ENCODE measurements at places on chromosomes 5 and 9.

DNA sequence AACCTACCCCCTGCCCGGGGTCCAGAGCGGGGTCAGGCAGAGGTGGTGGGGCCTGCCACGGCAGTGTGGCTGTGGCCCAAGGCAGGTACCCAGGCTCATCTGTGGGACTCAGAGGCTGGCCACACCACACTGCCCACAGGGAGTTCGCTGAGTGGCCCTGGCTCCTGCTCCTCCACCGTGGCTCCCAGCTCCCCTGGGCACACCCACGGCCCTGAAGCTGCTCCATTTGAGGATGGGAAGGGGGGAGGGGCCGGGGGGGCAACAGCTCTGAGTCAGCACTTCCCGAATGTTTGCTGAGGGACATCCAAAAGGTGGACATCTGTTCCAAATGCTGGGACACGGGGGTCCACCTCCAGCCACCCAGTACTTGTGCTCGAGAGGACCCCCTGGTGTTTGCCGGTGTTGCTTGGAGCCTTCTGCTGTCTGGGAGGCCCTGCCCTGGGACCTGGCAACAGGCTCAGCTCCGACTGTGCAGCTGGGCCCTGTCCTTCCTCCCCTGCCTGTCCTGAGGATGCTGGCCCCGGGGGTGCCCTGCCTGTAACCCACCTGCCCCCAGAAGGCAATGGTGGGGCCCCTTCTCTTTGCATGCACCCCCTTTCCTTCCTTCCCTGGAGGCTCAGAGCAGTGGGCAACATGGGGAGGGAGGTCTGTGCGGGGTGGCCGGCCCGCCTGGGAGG lies 2.5 kb upstream of the NRARP start:
- H3K27me3 ChIP-seq, result peaks cover 14% of the 10 kb centered on the region
- no peak overlapping the region for H3K27ac ChIP-seq
- H3K4me1 ChIP-seq, result peaks cover 33% of the 10 kb centered on the region
- no peaks in the 10 kb centered on the region for H3K36me3 ChIP-seq
- DNase-seq, result no peak
- H3K4me3 ChIP-seq, result no peak overlapping the region

DNA sequence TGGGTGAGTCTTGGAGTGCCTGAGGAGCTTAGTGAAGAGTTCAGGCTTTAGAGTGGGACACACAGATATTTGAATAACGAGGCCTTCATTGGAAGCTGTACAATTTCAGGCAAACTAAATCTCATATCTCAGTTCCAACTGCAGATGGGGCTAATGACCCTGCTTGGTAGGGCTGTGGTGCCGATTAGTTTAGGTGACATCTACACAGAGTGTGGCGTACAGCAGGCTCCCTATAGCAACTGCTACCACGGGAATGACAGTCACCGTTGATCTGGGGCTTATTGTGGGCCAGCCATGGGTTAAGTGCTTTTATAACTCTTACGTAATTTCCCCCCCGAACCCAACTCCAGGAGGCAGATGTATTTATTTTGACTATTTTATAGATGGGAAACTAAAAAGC lies 70.8 kb downstream of the FAT2 start:
- no peak for DNase-seq
- H3K4me3 ChIP-seq, result no peak overlapping the region
- H3K36me3 ChIP-seq, result no peaks in the 10 kb centered on the region
- H3K27ac ChIP-seq, result no peak overlapping the region

DNA sequence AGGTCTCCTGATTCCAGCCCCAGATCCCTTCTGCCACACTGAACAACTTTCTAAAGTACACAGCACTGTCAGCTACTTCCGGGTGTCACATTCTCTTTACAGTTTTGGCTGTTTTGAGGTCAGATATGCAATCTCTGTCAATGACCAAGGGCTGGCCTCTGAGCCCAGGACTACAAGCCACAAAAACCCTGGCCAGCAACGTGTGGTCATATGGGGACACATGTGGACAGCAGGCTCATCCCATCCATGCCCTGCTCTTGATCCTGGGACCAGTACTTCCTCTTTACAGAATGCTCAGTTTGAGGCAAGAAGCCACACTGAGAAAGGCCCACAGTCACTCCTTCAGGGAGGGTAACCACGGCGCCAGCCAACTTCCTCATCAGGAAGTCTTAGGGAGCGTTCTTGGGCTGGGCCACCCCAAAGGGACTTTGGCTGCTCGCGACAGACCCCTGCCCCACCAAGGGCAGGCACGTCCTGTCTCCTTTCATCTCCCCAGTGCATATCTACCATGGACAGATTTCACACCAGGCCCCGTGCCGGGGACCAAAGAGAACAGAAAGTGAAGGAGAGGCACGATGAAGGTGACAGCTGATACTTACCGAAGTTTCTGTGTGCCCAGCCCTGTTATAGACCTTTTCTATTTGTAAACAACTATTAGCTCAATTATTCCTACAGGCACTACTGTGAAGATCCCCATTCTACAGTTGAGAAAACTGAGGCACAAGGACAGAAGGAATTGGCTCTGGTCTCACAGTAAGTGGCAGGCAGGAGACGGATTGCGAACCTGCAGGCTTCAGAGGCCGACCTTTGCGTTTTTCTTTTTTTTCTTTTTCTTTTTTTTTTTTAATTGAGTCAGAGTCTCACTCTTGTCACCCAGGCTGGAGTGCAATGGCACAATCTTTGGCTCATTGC lies 37.3 kb downstream of the STK10 start:
- peaks cover 27% of the 10 kb centered on the region for H3K4me1 ChIP-seq
- no peak overlapping the region for H3K27ac ChIP-seq
- peaks cover 53% of the 10 kb centered on the region for H3K36me3 ChIP-seq
- DNase-seq, result peak; percentile 39

DNA sequence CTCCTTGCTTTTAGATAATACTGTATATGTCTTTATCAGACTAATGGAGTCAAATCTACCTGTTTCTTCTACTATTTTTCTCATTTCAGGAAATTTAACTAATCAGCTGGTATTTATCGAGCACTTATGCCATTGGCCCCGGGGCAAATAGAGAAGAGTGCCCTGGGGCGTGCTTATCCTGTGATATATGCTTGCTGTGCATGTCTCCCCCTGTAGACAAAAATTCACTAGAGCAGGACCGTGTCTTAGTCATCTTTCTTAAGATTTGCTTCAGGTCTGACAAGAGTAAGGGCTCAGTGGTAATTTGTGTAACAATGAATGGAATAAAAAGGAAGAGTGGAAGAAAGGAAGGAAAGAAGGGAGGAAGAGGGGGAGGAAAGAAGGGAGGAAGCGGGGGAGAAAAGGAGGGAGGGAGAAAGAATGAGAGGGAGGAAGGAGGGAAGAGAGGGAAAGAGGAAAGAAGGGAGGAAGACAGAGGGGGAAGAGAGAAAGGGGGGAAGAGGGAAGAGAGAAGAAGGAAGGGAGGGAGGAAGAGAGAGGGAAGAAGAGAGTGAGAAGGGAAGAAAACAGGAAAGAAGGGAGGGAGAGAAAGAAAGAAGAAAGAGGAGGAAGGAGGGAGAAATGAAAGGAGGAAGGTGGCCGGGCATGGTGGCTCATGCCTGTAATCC lies 295.7 kb upstream of the PANK3 start:
- no peaks in the 10 kb centered on the region for H3K27me3 ChIP-seq
- DNase-seq, result peak; percentile 23
- H3K36me3 ChIP-seq, result no peaks in the 10 kb centered on the region
- no peak overlapping the region for H3K4me3 ChIP-seq
- H3K4me1 ChIP-seq, result no peaks in the 10 kb centered on the region

- H3K27me3 ChIP-seq, result no peaks in the 10 kb centered on the region
- no peaks in the 10 kb centered on the region for H3K36me3 ChIP-seq
- no peaks in the 10 kb centered on the region for H3K4me1 ChIP-seq
- no peak for DNase-seq
- no peak overlapping the region for H3K4me3 ChIP-seq
Measured at GRCh38 chr5:62701036-62701435, 122.4 kb downstream of the LRRC70 start.

GRCh38 chr9:73166468-73166867 lies 14.8 kb downstream of the ANXA1 start:
- DNase-seq, result no peak
- peaks cover 6% of the 10 kb centered on the region for H3K36me3 ChIP-seq
- H3K27ac ChIP-seq, result no peak overlapping the region
- no peak overlapping the region for H3K4me3 ChIP-seq

DNA sequence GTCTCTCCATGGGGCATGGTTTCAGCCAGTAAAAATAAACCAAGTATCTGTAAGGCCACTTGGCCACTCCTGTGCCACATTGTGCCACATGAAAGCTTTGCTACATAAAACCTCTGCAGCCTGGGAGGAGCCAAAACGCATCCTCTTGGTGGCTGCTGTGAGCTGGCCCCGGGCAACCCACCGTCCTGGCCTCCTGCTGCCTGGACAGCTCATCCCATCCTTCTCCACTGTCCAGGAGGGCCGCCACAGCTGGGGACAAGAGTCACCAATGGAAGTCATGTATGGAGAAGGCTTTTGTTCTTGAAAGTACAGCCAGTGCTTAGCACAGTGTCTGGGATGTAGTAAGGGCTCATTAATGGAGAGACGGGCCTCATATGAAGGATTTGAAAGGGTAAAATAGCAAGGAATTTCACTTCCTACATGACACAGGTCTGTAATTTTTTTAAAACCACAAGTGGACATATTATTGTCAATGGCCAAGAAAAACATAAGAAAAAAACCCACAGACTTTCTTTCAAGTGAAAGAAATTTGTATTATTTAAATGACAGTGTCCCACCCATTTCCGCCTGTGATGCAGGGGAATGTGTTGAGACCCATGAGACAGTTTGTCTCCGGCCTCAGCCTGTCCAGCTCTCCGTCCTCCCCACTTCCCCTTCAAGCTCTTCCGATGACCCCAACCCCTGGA lies 6.6 kb downstream of the PTGES start:
- no peak overlapping the region for H3K4me3 ChIP-seq
- H3K27ac ChIP-seq, result no peak overlapping the region
- no peaks in the 10 kb centered on the region for H3K27me3 ChIP-seq
- H3K4me1 ChIP-seq, result peaks cover 14% of the 10 kb centered on the region
- peaks cover 72% of the 10 kb centered on the region for H3K36me3 ChIP-seq

- H3K4me1 ChIP-seq, result no peaks in the 10 kb centered on the region
- peaks cover 36% of the 10 kb centered on the region for H3K27me3 ChIP-seq
- DNase-seq, result peak; percentile 41
- H3K27ac ChIP-seq, result no peak overlapping the region
- no peaks in the 10 kb centered on the region for H3K36me3 ChIP-seq
Measured at GRCh38 chr5:172541099-172541772, 86.9 kb upstream of the SH3PXD2B start.

DNA sequence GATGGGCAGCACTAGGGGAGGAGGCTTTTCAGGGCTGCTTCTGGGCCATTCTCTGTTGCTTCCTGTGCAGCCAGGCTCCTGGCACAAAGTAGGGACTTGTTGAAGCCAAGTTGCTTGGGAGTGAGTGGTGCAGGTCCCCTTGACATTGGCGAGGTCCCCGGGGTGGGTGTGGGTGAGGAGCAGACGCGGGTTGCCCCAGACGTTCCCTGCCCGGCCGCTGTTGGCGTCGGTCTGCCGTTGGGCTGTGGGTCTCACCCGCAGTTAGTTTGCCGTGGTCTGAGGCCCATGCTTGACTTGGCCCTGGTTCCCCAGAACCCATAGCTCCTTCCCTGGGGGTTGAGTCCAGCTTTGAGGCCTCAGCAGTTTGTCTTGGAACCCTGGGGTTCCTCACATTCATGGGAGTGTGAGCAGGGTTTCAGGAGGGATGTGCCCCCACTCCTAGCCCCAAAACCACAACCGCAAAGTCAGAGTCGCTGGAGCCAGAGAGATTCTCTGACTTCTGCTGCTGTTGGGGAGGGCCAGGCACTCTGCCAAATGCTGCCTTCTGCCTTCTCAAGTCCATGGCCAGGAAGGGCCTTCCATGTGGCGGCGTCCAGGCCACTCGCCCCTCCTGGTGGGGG lies 77.5 kb downstream of the RXRA start:
- no peak overlapping the region for H3K27ac ChIP-seq
- H3K36me3 ChIP-seq, result peaks cover 12% of the 10 kb centered on the region
- DNase-seq, result peak; percentile 39
- no peaks in the 10 kb centered on the region for H3K27me3 ChIP-seq

GRCh38 chr5:111983459-111983858 lies 226.5 kb upstream of the NREP start:
- H3K27me3 ChIP-seq, result no peaks in the 10 kb centered on the region
- H3K4me1 ChIP-seq, result peaks cover 1% of the 10 kb centered on the region
- H3K4me3 ChIP-seq, result no peak overlapping the region
- no peaks in the 10 kb centered on the region for H3K36me3 ChIP-seq

DNA sequence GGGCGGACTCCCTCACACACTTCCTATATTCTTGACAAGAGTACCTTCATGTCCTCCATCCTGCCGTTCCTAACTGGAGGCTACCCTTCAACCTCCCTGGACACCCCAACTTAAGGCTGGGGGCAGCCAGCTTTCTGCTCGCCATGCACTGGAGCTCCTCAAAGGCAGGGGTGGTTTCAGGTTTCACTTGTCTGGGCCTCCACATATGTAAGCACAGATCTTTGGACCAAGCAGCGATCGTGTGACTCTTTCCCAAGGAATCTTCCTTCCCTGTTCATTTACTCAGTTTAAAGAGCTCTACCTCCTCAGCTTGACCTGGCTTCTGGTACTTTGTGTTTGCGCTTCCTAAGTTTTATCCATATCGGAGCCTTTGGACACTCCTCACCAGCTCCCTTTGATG lies 34.2 kb upstream of the TRPC7 start:
- no peak overlapping the region for H3K27ac ChIP-seq
- H3K27me3 ChIP-seq, result peaks cover 13% of the 10 kb centered on the region
- no peak overlapping the region for H3K4me3 ChIP-seq
- no peaks in the 10 kb centered on the region for H3K4me1 ChIP-seq
- no peak for DNase-seq

DNA sequence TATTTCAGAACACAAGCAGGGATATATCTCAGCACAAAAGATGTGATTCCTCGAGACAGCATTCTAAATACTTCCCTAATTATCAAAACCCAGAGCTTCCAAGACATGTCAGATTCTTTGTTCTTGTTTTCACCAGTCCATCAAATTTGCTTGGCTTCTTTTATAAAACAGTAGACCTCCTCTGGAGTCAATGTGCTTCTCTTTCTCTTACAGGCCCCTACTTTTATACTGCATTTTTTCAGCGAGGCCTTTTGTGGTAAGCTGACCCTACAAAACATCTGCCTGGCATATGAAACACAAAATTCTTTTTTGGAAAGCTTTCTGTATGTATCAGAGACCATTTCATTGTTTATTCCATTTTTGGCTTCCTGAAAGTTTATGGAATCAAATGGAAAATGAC lies 81.8 kb downstream of the ARSB start:
- H3K27me3 ChIP-seq, result no peaks in the 10 kb centered on the region
- peaks cover 9% of the 10 kb centered on the region for H3K4me1 ChIP-seq
- no peak for DNase-seq
- H3K36me3 ChIP-seq, result no peaks in the 10 kb centered on the region
- H3K27ac ChIP-seq, result no peak overlapping the region

DNA sequence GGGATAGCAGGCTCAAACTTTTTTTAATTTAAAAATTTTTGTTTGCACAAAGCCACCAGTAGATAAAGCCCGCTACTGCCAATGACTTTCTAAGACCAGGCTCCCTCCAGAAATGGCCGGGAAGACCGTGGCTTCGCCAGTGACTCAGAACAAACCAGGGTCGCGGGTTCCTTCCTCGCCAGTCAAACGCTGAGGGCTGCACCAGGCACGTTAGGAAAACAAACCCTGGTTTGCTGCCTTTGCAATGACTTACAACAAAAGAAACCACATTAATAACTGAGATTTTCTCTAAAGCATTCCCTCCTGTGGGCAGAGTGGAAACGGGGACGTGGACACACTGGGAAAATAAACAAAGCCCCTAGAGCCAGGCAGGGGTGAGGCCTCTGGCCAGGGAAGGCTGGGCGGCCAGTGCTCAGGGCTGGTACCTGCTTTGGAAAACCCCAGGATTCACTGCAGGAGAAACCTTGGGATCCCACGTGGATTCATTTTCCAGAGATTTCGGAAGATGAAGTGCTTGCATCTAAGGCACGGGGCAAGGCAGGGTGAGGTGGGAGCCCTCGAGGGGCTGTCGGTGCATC lies 3.8 kb downstream of the PRRX2 start:
- no peak overlapping the region for H3K27ac ChIP-seq
- H3K27me3 ChIP-seq, result no peaks in the 10 kb centered on the region
- DNase-seq, result peak; percentile 79
- peaks cover 20% of the 10 kb centered on the region for H3K4me1 ChIP-seq

All from mesenchymal stem cell (in vitro differentiated cells and primary cell).